ENCODE measurements at places on chromosomes 4 and X.

DNA sequence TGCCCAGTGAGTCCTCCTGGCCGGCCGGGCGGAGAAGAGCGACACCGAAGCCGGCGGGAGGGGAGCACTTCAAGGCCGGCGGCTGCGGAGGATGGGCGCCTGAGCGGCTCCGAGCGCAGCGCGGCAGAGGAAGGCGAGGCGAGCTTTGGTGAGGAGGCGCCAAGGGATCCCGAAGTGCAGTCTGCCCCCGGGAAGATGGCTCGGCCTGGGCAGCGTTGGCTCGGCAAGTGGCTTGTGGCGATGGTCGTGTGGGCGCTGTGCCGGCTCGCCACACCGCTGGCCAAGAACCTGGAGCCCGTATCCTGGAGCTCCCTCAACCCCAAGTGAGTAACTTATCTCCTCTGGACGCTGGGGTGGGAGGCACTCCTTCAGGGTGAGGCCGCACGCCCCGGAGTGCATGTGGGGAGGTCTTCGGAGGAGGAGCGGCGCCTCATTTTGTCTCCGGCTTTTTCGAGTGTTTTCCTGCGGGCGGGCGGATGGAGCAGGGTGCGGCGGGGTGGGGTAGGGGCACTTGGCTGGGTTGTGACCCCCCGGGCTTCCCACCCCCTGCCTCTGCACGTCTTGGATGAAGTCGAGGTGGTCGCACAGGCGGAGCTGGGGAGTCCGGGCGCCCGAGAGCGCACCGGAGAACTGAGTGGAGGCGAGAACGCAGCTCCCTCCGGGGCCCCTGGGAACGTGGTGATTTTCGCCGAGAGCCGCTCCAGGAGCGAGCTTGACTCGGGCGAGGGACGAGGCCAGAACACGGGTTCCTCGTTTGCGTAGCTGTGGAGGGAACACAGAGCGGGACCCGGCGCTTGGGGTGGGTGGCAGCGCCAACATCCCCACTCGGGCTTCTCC lies 979 bp downstream of the EFNB1 start:
- DNase-seq, result no peak

DNA sequence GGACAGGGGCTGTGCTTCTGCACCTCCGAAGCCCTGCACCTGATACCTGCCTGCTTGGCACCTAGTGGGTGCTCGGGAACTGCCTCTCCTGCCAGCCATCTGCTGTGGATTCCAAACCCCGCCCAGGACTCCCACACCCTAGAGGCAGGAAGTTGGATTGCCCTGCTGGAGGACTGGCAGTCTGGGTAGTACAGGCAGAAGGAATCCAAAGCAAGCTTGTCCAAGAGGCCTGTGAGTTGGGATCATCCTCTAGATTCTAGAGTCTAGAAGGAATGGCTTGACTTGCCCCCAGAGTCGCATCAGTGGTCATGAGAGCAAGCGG lies 64.6 kb upstream of the MTM1 start:
- no peak for DNase-seq

- no peak for DNase-seq
Observed at GRCh38 chr4:38769857-38770256, 12.9 kb downstream of the TLR10 start.

DNA sequence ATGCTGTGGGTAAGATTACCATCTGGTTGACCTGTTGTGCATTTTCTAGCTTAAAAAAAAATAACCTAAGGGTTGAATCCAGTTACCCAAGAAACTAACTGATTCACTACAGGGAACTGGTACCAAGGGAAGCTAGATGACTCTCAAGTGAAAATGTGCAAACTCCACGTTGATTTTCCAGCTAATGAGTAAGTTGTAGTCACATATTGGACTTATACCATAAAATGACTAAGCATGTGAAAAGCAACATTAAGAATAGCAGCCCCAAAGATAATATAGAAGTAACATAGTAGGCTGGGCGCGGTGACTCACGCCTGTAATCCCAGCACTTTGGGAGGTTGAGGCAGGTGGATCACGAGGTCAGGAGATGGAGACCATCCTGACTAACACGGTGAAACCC lies 270.9 kb downstream of the SPRY1 start:
- DNase-seq, result no peak

- DNase-seq, result no peak
Observed at GRCh38 chr4:35164063-35164462, 1080.3 kb downstream of the ARAP2 start.

DNA sequence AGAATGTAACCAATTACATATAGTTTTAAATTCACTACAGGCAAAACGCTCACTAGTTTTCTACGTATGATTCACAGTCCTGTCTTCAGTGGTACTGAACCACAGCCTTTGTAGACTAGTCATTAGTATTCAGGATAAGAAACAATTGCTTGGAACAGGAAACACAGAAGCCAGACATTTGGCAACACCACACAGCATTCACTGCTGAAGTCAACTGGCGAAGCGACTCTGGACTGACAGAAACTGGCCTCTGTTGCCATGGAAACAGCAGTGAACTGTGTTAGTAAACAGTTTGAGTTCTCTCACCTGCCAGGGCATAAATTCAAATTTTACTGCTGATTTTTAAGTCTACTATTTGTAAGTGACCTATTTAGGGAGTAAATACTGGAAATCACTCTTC lies 57.6 kb downstream of the MAPK10 start:
- peak; percentile 31 for DNase-seq

DNA sequence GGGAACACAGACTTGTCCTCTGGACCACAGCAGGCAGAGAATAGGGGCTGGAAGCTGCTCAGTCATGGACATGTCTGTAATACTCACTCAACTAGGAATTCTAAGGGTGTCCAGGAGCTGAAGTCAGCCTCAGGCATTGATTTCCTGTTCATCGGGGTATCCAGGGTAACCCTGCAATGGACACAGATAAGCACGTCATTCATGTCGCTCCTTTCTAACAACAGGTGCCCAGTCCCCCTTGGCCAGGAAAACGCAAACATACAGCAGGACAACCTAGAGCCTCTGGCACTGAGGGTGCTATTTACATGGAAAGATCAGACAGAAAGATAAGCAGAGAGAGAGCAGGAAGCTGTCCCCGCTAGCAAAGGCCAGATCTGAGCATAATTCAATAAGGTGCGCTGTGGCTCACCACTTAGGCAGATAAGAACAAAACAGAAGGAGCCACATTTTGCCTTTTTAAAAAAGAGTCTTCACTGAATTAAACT lies 21.3 kb downstream of the QDPR start:
- DNase-seq, result no peak

GRCh38 chr4:72525938-72526337 lies 43.1 kb downstream of the ADAMTS3 start:
- DNase-seq, result no peak

DNA sequence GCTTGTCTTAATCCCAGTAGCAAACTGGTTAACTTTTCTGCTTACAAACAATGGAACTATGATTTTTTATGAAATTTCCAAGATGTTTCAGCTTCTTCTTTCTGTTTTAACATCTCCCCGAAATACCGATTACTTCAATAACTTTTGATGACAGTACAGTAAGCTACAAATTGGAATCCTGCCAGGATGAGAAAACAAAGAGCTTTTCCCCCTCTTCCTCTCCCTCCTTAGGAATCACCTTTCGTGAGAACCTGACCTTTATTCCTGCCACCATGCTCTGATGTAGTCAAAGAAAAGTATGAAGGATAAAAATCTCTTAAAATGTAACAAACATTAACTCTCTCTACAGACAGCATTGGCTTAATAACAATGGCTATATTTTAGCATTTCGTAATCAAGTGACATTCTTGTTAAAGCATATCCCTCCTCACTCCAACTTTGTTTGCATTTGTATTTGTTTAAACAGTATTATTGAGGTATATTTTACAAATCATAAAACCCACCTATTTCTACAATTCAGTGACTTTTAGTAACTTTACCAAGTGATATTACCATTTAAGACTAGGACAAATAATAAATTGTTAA lies 148.7 kb upstream of the NAP1L5 start:
- no peak for DNase-seq

DNA sequence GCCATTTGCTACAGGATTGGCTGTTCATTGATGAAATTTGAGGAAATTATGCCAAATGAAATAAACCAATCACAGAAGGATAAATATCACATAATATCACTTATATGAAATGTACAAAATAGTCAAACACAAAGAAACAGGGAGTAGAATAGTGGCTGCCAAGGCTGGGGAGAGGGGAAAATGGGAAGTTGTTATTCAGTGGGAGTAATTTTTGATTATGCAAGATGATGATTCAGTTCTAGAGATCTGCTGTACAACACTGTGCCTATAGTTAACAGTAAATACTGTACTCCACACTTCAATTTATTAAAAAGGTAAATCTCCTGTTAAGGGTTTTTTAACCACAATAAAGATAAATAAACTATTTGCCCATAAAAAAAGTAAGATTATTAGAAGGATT lies 101.1 kb downstream of the TMA16 start:
- DNase-seq, result no peak
